DMS53 (cell line): ENCODE measurements at places on chromosomes 11 and 22.

GRCh38 chr11:70783356-70783755 is 385.0 kb downstream of the CTTN start:
- no peak for DNase-seq

DNA sequence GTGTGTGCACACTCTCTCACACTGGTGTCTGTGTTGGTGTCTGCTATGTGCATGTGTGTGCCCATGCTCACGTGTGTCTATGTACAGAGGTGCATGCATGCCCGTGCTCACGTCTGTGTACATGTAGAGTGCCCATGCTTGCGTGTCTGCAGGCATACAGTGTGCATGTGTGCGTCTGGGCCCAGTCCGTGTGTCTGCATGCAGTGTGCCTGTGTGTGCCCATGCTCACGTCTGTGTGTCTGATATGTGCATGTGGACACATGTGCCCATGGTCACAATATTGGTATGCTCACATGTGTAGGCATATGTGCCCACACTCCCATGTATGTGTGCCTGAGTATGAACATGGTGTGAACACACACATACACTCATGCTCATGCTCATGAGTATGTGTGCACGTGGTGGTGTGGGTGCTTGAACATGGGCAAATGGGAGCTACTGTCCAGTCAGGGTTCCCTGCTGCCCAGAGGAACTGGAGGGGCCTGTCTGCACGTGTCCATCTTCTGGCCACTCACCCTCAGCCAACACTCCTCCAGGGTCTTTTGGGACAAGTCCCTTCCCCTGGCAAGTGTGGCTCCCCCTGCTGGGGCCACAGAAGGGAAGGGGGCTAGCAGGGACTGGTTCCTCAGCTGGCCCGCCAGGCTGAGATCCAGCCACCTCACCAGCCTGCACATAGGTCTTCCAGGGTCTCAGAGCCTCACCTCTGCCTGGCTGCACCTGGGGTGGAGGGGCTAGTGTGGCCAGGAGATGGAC is 7.3 kb upstream of the TBX1 start:
- no peak for DNase-seq

- no peak for DNase-seq
These were observed 123.8 kb upstream of the SORL1-AS1 start for GRCh38 chr11:121576531-121576930.

GRCh38 chr11:66974724-66975404 is at the start of gene C11orf86:
Gene C11orf86 (plus strand): TSS chr11:66975304. CDS start chr11:66975363, 59 bp downstream.
- DNase-seq = no peak

DNA sequence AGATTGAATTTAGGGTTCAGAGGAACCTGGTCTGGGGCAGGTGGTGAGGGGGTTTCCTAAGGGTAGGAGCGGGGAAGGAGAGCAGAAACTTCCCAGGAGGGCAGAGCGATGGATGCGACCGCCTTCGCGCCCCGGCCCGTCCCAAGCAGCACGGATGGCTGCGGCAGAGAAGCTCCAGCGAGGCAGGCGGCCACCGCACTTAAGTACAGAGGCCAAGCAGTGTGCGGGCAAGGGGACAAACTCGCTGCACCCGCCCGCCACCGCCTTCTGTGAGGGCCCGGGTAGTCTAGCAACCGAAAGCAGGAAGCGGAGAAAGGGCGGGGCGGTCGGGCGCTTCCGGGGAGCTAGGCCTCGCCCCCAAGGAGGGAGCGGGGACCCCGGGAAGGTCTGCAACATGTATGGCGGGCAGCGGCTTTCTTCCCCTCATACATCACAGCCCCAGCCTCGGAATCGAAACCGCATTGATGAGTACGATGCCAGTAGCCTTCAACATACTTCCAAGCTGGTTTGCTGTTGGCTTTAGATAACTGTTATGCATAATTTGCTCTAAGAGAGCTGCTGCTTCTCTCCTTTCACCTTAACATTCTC is at the start of gene AGBL2:
TSS of gene AGBL2 (minus strand) at position 288 of the 588 bp plus-strand sequence. CDS start 719 bp downstream, outside the sequence.
- peak; percentile 88 for DNase-seq

DNA sequence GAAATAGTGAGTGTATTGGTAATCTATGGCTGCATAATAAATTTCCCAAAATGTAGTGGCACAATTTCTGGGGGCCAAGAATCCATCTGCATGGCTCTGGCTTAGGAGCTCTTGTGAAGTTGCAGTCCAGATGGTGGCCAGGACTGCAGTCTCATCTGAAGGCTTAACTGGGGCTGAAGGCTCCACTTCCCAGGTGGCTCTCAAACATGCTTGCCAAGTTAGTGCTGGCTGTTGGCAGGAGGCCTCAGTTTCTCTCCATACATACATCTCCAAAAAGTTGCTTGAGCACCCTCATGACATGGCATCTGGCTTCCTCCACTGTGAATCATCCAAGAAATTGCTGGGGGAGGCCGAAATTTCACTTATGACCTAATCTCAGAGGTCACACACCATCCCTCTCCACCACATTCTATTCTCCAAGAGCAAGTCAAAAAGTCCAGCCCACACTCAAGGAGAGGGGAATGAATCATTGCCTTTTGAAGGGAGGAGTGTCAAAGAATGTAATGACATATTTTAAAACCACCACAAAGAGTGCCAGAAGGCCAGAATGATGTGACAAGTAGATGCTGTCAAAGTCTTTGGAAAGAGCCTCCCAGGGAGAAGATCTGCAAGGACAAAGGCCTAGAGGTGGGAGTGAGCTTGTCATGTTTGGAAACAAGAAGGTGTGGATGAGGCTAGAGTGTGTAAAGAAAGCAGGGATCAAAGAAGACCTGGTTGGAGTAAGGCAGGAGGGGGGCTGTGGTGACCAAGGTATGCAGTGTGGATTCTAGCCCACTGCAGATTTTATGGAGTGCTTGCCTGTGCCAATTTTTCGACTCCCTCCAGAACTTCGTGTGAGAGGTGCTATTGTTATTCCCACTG is 566.2 kb downstream of the MIAT start:
- no peak for DNase-seq
